ENCODE measurements at places on chromosomes 16 and 17.

DNA sequence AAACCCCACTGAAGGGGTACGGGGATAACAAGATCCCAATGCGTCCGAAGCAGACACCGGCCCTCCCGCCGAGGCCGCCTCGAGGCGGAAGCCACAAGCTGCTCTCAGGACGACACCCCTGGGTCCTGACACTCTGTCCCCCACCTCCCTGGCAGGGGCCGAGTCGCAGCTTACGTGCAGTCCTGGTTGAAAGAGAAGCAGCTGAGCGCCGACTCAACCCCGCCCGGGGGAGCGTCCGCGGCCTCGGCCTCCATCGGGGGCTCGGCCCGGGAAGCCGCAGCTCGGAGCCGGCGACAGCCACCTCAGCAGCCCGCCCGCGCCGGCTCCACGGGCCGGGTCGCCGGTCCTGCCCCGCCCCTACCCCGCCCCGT, at the start of gene WIPI1:
TSS of gene WIPI1 (minus strand) at position 329 of the 371 bp plus-strand sequence. CDS start at position 254, 75 bp downstream.
- DNase-seq = no peak

- no peak for DNase-seq
Measured at GRCh38 chr17:49647256-49647585, 30.7 kb downstream of the SPOP start.

GRCh38 chr16:88303890-88304819, 78.6 kb upstream of the ZNF469 start:
- no peak for DNase-seq

- DNase-seq = no peak
Measured at GRCh38 chr17:58521680-58522079, 7.2 kb upstream of the MTMR4 start.
